NCI-H1694 treated with DMSO at 0.1 percent for 48 hours (cell line): ENCODE measurements at places on chromosomes 4 and X.

DNA sequence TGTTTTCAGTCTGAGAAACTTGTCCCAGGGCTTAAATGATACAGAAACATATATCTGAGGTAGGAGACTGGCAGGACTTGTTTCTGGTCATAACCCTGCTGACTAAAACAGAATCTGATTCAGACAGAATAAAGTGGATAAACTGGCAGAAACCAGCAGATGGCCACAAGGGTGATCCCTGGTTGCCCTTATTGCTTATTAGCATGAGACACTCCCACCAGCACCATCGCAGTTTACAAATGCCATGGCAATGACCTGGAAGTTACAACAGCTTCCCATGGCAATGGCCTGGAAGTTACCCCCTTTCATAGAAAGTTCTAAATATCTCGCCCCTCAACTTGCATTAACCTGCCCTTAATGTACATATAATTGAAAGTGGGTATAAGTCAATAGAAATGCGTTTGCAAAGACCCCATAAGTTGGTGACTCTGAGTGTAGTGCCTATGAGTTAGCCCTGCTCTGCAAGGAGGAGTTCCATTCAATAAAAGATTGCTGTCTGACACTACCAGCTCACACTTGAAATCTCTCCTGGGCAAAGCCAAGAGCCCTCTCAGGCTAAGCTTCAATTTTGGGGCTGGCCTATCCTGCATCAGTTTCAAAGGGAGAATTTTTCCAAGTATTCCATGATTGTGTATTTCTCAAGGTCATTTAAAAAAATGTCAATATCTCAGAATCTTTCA is 52.9 kb upstream of the PAGE5 start:
- no peak for DNase-seq

- no peak for DNase-seq
Measured at GRCh38 chrX:78066110-78066509, 37.9 kb upstream of the PGK1 start.

GRCh38 chr4:87235020-87235671 is 14.7 kb upstream of the KLHL8 start:
- no peak for DNase-seq

DNA sequence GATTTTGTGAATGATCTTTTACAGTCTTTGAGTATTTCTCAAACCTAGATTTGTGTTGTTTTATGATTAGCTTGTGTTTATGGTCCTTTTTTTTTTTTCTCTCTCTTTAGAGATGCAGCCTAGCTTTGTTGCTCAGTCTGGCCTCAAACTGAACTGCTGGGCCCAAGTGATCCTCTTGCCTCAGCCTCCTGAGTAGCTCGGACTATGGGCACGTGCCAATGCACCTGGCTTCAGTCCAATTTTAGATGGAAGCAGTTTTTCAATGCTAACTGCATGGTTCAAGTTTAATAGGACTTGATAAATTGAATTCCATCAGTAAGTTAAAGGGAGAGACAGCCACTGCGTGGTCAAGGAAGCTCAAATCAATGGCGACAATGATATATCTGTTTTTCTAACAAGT is 3.8 kb upstream of the FGG start:
- DNase-seq: no peak

DNA sequence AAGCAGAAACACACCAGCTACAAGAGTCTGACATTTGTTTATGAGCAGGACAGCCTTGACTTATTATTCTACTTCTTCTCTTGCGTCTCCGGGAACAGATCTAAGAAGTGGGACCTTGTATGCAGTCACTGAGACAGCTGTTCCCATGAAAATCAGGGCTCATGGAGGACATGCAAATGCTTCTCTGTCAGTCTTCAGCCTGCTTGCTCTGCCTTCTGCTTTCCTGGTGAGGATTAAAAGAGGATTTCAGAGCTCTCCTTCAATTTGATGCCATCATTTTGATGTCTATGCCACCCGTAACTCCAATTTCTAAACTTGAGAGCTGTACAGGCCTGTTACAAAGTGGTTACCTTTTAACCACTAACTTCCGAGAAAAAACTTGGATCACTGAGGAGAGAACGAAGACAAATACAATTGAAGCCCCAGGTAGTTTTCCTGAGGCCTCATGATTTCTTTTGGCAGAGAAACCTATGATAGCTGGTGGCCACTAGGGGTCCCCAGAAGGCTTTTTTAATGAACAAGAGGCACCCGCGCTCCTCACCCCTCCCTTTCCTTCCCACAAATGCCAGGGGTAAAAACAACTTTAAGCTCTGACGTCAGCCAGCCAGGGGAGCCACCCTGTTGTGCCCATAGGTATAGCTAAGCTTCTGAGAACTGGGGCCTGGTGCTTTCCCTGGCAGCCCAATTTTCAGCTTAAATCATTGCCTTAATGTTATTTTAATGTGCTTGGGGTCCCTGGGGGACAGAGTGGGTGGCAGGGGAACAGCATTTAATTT is 97.0 kb downstream of the DDIT4L start:
- peak; percentile 68 for DNase-seq

- no peak for DNase-seq
Measured at GRCh38 chr4:138164208-138164607, 77.9 kb downstream of the SLC7A11 start.

- DNase-seq: no peak
Measured at GRCh38 chrX:66042307-66043077, 2.6 kb upstream of the VSIG4 start.
